ENCODE measurements at places on chromosomes 7 and 10. TPM values are rescaled to one million over a fixed set of nuclear protein-coding genes. Genes with fewer than 3 reads are reported as not detected.

- peak; percentile 72 for DNase-seq
- H3K27ac ChIP-seq = peak within 1 kb of the TSS; percentile 100
- H3K4me3 ChIP-seq = peak within 1 kb of the TSS; percentile 94
- H3K4me1 ChIP-seq = no peaks in the 10 kb centered on the region
- no peaks in the 10 kb centered on the region for H3K36me3 ChIP-seq
Observed at GRCh38 chr10:89414146-89414878, at the start of gene IFIT5. IFIT5 (plus strand) TSS chr10:89414568; CDS start chr10:89414799, 231 bp downstream.

- H3K27ac ChIP-seq = no peak overlapping the region
- H3K36me3 ChIP-seq = no peaks in the 10 kb centered on the region
- H3K27me3 ChIP-seq = no peaks in the 10 kb centered on the region
- DNase-seq = no peak
Observed at GRCh38 chr7:85705076-85705475, 518.2 kb upstream of the SEMA3D start.

- no peak overlapping the region for H3K27ac ChIP-seq
- no peak for DNase-seq
- peaks cover 22% of the 10 kb centered on the region for H3K4me1 ChIP-seq
Observed at GRCh38 chr7:42097752-42098151, 139.3 kb downstream of the GLI3 start.

- H3K27ac ChIP-seq = peak overlapping the region; percentile 87
- no peaks in the 10 kb centered on the region for H3K36me3 ChIP-seq
- peaks cover 35% of the 10 kb centered on the region for H3K4me1 ChIP-seq
- no peak for DNase-seq
Observed at GRCh38 chr10:63673846-63674245, 152.6 kb downstream of the REEP3 start.

Gene STOX1
- total RNA-seq = 14.9 TPM

DNA sequence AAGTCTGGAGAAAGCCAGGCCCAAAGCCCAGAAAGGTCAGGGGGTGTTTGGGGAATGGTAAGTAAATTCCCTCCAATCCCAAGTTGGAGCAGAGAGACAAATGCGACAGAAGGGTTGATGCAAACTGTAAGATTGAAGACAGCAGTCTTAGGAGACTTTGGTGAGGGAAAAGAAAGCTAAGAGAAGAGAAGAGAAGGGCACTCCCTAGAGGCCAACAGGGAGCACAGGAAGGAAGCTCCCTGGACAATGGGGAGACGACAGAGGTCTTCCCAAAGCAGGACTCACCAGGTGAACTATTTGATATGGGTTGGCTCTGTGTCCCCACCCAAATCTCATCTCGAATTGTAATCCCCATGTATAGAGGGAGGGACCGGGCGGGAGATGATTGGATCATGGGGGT is 151.5 kb downstream of the KIF20B start:
- no peak overlapping the region for H3K27ac ChIP-seq
- H3K4me1 ChIP-seq = no peaks in the 10 kb centered on the region
- no peaks in the 10 kb centered on the region for H3K36me3 ChIP-seq
- no peaks in the 10 kb centered on the region for H3K27me3 ChIP-seq

- no peaks in the 10 kb centered on the region for H3K36me3 ChIP-seq
- no peak overlapping the region for H3K27ac ChIP-seq
- H3K27me3 ChIP-seq = no peaks in the 10 kb centered on the region
- no peak overlapping the region for H3K4me3 ChIP-seq
- no peak for DNase-seq
Observed at GRCh38 chr7:76009672-76010600, 15.5 kb upstream of the TMEM120A start.

Gene TEX36
- not detected for total RNA-seq

Gene C10orf62
- 1.0 TPM for total RNA-seq

- H3K36me3 ChIP-seq = no peaks in the 10 kb centered on the region
- no peak overlapping the region for H3K27ac ChIP-seq
- DNase-seq = no peak
- no peak overlapping the region for H3K4me3 ChIP-seq
Observed at GRCh38 chr10:34647875-34648865, 166.9 kb downstream of the PARD3 start.

Gene FBH1
- 100 TPM for total RNA-seq

GRCh38 chr10:126902157-126902556 is 3.1 kb upstream of the DOCK1 start:
- H3K27ac ChIP-seq = no peak overlapping the region
- H3K36me3 ChIP-seq = no peaks in the 10 kb centered on the region
- H3K4me3 ChIP-seq = no peak overlapping the region
- peaks cover 9% of the 10 kb centered on the region for H3K4me1 ChIP-seq
- no peaks in the 10 kb centered on the region for H3K27me3 ChIP-seq
- no peak for DNase-seq

GRCh38 chr7:155807065-155807671 is 5.1 kb downstream of the SHH start:
- H3K36me3 ChIP-seq = no peaks in the 10 kb centered on the region
- H3K27ac ChIP-seq = no peak overlapping the region
- no peak overlapping the region for H3K4me3 ChIP-seq
- no peak for DNase-seq

Gene OGA
- 171 TPM for total RNA-seq

Gene DENND2A
- 10.9 TPM for total RNA-seq
